ENCODE measurements at places on chromosomes 12 and 14.

DNA sequence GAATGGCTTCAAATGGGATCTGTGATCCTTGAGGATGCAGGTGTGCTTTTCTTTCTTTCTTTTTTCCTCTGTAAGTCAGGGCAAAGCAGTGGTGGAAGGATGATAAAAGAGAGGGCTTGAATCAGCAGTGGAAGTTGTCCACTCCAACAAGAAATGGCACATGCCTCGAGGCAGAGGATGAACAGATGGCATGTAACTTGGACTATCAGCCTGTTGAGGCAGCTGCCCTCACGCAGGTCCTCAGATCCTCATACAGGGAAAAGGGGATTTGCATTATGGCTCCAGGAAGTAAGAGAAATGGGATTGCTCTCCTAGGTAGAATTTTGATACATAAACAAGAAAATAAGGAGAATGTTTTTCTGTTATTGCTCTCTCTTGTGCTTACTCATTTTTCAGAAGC lies 368.0 kb downstream of the FUT8 start:
- DNase-seq: no peak

DNA sequence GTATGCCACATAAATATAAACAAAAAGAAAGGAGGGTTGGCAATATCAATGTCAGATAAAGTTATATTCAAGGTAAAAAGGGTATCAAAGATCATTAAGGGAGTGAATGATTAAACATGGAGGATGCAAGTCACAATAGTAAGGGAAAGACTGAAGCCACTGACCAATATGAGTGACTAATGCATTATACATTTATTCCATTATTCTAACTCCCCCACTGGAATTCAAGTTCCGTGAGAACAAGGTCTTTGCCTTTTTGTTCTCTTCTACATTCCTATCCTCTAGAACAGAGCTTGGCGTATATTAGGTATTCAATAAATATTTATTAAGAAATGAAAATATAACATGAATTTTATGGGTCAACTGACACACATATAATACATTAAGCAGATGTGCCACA lies 30.7 kb downstream of the MAP4K5 start:
- no peak for DNase-seq

DNA sequence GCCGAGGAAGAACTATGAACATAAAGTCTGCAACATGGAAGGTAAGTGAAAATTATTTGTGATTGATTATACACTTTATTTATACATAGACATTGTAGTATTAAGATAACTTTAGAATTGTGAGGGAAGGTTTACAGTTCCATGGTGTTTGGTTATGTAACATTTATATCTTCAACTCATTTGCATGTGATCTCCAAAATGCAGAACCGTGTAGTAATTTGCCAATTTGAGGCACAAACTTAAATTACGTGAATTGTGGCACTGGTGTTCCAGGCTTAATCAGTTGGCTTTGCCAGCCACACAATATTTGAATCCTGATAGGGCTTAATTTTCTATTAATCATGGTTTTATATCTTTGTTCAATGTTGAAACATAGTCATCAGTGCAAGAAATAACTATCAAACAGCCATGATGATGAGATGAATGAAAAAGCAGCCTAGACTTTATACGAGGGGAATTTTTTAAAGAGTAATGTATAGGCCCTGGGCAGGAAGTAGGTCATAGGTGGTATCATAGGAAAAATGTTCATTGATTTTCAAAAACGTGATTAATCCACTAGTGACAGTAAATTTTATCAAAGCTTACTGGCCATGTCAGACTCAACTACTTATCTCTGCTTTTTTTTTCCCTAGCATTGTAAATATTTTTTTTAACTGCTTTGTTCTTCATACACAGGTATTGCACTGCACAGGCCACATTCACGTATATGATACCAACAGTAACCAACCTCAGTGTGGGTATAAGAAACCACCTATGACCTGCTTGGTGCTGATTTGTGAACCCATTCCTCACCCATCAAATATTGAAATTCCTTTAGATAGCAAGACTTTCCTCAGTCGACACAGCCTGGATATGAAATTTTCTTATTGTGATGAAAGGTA lies 31.7 kb downstream of the HIF1A start:
- no peak for DNase-seq

DNA sequence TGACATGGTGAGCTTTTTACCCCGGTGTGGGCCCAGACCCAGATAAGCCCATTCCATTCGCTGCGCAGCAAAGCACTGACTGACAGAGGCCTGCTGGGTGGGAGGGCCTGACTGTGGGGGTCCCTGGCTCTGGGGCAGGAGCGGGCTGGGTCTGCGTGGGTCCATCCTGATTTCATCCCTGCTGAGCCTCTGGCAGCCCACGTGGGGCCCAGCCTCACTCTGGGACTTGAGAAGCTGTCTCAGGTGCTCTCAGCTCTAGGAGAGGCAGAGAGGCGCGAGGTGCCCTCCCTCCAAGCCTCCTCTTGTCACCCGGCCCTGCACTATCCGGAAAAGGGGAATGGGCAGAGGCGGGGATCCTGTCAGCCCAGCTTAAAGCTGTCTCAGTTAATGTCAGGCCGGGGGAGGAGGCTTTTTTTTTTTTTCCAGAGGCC lies 927 bp downstream of the ABCB9 start:
- DNase-seq: no peak

DNA sequence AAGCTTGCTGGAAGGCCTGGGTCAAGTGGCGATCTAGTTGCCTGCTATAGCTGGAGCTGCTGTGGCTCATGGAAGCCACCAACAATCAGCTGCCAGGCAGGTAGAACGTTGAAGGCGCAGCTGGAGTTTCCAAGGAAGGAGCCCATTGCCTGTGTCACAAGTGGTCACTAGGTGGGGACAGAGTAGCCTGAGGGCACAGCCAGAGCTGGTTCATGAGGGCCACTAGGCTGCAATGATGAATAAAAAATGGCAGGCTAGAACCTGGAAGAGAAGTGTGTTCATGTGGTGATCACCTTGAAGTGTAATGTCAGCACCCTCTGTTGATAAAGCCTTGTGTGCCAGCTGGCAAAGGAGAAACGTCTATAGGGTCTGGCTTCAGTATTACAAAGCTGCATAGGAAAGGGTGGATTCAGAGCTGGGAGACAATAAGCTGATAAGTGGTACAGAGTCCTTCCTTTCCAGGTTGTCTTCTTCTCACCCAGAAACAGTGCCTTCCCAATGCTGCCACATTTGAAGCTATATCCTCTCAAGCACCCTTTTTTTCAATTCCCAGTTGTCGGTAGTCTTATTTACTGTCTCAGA lies 165.8 kb downstream of the EMP1 start:
- DNase-seq: peak; percentile 18

DNA sequence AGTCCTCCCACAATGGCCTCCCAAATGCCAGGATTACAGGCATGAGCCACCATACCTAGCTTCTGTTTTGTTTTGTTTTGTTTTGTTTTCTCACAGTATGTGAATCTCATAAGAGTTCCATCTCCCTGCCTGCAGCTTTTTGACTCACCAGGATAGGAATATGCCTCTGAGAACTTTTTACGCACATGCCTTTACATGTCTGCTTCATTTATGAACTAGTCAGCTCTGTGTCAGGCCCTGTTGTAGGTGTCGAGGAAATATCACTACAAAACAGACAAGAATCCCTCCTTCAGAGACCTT lies 89.0 kb downstream of the BORCS5 start:
- DNase-seq: no peak

GRCh38 chr12:1356285-1356684 lies 238.1 kb downstream of the FBXL14 start:
- DNase-seq: no peak

DNA sequence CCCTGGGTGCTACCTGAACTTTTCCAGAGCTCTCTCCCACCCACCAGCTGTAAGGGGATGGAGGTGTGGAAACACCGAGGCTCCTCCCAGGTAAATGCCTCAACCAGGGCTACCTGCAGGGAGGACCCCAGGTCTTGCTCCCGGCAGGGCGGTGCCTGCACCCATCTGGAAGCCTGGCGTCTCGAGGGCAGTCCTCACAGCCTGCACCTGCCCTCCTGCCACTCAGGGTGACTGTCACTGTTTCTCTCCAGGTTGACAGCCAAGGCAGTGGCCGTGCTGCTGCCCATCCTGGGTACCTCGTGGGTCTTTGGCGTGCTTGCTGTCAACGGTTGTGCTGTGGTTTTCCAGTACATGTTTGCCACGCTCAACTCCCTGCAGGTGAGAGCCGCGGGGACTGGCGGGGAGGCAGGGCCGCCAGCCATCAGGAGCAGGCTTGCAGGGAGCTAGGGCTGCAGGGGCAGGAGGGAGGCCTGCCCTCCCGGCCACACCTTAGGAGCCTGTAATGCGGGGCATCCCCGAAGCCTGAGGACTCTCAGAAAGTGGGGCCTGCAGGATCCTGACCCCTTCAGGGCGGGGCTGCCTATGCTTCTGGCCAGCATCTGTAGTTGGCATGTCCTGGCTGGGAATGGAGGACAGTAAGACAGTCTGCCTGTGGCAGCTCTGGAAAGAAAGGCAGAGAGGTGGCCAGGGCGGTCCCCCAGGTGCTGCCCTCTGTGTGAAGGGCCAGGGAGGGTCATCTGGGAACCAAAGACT lies 182.3 kb downstream of the ADGRD1 start:
- DNase-seq: no peak

DNA sequence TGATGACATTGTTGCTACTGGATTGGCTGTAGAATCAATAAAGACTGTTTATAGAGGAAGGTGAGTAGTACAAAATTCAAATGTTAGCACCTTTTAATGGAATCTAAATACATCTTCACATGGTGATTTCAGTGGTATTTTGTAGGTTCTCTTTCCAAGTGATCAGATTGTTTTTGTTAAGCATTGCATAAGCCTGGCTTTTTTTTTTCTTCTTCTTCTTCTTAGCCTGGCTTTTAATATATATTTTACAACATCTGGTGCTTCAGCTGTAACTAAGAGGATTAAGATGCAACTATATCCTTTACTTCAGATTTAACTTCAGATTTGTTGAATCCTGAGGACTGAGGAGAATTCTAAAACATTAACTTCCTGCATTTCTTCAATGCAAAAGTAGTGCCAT lies 57.3 kb upstream of the ATF1 start:
- DNase-seq: no peak

DNA sequence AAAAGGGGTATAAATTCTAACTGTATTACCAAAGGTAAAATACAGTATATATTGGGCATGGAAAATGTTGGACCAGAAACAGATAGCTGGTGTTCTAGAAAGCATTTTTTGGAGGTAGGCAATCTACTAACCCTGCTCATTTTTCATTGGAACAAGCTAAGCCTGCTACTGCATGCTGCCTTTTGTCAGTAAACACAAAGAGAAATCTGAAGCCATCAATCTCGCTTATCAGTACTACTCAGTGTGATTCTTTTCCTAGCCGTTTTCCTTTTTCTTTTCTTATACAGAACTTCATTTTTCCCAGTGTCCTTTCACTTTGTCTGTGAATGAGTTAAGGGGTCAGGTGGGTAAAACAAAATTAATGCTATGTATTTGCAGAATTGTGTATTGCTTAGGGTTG lies 312.3 kb downstream of the NPAS3 start:
- DNase-seq: no peak

DNA sequence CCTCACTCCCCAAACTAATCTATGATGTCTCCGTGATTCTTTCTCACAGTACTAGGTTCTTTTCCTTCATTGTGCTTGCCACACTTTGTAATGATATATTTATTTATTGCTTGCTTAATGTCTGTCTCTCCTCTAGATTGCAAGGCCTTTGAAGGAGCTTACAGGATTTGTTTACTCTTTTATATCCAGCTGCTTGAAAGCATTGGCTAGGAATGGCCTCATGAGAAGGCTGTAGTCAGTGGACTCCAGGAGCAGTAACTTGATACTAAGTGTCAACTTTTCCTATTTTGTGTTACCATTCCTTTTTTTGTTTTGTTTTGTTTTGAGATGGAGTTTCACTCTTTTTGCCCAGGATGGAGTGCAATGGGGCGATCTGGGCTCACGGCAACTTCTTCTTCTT lies 7.3 kb upstream of the FAM234B start:
- no peak for DNase-seq

DNA sequence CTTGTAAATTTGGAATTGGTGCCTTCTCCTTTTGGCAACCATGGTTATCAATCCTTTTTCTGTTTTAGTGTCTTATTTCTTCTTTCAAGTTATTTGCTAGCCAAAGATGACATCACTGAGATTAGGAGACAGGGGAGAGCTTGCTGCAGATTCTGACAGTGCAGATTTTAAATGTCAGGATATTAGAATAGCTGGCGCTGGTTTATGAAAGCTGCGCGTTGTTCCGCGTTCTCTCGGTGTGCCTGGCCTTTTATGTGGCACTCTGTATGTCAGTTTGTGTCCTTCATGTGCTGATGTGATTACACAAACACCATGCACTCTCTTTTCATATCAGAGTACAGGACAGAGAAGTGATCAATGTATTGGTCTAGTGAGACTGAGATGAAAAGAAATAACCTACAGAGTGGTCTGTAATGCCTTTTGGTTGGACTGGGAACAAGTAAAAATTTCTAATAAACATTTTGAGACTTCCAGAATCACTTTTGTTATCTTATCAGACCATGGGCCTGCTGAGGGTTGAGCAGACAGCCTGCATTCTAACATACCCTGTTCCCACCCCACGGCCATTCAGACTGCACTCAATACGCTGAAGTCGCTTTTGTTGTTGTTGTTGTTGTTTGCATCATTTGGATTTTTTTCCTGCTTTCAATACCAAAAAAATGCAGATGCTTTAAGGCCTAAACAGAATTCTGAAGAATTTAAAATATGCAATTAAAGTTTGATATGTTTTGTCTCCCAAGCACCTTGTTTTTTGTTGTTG lies 49.7 kb upstream of the TRAF3 start:
- no peak for DNase-seq

Measured in CD4-positive, alpha-beta T cell treated with Interleukin-4 for 1 hour (primary cell).